LoVo (cell line): ENCODE measurements at places on chromosomes 6 and 20.
A peak's percentile ranks its signal among the peaks of the same experiment; 100 is the strongest.

GRCh38 chr6:71473926-71474325 is 185.3 kb downstream of the OGFRL1 start:
- no peak for DNase-seq

- no peak for DNase-seq
These were observed 111.4 kb downstream of the ATXN1 start for GRCh38 chr6:16649890-16650289.

DNA sequence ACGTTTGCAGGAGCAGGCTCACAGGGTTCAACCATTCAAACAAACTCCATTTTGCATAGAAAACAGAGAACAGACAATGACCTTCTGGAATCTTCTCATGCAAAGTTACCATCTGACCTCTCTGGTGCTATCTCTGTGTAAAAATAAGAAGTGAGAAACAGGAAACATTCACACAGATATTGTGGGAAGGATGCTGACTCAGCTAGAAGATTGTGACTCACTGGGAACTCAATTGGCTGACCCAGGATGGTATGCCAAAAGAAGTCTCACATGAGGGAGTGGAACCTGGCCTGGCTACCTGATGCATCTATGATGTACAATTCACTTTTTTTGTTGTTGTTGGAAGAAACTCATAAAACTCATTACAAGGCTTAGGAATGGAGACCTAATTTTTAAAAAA is 61.1 kb upstream of the TBX18 start:
- DNase-seq = no peak

GRCh38 chr6:113750151-113750855 is 106.8 kb upstream of the MARCKS start:
- DNase-seq = no peak

DNA sequence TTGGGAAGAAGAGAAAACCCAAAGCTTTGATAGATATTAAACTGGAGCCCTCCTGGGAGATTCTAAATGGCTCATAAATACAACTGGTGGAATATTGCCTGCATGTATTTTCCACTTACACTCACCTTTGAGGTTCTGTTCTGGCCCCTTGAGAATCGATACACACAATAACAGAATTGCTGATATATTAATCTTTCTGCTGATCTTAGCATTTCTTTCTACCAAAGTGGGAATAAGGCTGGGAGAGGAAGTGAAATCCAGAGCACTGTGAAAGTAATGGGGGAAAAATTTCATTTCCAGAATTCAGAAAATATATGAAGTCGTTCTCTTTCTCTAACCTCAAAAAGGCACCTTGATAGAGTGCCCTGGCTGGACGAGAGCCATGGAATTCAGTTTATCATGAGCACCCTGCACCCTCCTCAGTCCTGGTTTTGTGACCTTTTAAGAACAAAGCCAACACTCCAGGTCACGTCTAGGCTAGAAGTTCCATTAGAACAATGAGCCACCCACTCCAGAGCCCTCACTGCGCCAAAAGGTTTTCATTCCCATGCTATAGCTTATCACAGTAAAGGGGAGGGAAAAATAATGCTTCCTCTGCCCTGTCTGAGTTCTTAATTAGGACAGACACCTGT is 244.5 kb downstream of the CD83 start:
- DNase-seq = no peak

- peak; percentile 37 for DNase-seq
These were observed 181.5 kb upstream of the LAMP5 start for GRCh38 chr20:9332791-9333479.

- no peak for DNase-seq
These were observed 11.4 kb upstream of the GJE1 start for GRCh38 chr6:142121342-142121741.

DNA sequence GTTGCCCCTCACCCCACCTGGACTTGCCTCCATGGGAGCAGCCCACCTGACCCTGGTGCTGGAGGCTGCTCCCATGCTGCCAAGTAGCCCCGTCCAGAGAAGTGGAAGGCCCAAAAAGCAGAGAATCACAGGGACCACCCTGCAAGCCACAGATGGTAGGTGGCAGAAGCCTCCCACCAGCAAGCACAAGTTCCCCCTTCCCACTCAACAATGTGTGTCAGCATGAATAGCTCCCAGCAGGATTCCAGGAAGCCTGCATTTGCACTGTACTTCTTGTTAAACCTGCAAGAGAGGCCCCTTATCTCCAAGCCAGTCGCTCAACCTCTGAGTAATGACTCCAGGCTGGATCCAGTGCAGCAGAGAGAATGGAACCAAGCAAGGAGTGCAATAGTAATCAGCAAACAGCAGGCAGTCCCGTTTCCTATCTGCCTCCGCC is 180.8 kb upstream of the CST7 start:
- DNase-seq = no peak

GRCh38 chr6:105301072-105301503 is 101.8 kb downstream of the PREP start:
- no peak for DNase-seq

GRCh38 chr6:145865595-145865994 is 51.0 kb upstream of the FBXO30 start:
- no peak for DNase-seq
